Activated CD8-positive, alpha-beta memory T cell treated with anti-CD3 and anti-CD28 coated beads for 48 hours (primary cell): ENCODE measurements at places on chromosomes 11 and 22.

DNA sequence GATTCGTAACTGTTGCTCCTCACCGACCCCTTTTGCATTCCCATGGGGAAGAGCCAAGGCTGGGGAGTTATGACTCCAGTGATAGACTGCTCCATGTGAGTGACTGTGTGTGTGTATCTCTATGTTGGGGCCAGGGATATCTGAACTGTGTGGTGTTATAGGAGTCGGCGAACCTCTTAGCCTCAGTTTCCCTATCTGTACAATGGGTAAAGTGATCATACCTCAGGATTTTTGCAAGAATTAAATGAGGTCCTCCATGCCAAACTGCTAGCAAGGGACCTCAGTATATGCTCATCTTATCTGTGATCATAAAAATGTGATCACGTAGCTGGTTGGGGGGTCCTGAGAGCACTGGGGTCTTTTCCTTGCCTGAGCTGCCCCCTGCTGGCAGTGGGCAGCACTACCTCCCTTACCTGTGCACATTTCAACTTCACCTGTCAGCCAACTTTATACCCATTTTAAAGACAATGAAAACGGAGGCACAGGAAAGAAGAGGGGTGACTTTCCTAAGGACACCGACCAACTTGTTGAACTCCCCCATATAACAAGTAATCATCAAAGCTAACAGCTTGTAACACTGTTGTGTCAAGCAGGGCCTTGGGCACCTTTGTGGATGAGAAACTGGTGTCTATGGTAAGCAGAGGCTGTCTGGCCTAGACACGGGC, 1.4 kb upstream of the DPP3 start:
- DNase-seq: no peak

DNA sequence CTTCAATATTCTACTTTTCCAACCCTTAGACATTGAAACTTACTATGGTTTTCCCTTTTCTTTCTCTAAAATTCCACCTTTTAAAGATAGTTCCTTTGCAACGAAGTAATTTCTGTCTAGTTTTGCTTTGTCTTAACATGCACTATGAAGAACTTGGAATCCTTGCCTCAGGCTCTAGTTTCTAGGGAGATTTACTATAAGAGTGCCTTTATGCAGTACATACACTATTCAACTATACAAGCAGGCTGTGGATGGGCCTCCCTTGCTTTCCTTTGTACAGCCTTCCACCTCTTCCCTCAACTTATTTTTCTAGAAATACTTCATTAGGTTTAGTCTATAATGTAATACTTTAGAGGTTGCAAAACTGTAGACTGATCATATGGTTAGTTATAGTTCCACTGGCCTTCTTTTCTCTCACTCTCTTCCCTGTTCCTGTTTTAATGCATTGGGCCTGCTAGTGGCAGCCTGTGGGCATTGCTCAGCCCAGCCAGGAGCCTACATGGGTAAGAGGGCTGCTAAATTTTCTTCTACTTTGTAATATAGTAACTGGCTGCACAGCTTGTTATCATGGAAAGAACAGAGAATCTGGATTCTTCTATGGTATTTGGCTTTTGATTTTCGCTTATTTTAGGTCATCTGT, 100.2 kb downstream of the C11orf87 start:
- no peak for DNase-seq

DNA sequence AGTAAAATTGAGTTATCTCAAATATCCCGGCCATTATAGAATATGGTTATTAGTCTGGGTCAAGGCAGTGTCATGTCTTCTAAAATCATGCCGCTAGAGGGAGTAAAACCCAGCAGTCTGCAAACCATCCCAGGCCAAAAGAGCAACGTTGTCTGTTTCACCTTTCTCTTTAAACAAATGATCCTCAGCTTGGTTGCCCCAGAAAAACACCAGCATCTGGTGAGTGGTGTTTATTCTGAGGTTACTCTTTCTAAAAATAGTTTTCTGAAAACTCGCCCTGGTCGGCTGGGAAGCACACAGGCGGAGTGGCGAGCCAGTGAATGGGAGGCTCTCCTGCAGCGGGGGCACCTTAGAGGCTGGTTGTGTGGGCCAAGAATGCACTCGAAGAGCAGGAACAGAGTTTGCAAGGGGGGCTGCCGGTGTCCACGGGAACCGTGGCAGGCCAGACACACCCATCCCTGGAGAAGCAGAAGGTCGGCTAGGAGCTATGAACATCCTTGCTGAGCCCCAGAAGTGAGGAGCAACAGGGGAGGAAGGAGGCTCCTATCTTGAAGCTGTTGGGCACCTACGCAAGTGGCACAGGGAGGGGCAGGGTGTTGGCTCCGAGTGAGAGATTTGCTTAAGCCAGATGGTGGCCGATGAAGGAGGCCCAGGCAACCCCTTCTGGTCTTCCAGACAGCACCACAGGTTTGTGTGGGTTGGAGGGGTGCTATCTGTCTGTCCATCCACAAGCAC, 297.1 kb downstream of the ETS1 start:
- DNase-seq: peak; percentile 60

GRCh38 chr11:69321877-69322361, 28.0 kb downstream of the MYEOV start:
- no peak for DNase-seq

GRCh38 chr11:89235083-89235482, 57.4 kb downstream of the TYR start:
- no peak for DNase-seq

- no peak for DNase-seq
These were observed 32.5 kb upstream of the ATXN10 start for GRCh38 chr22:45638834-45639746.

GRCh38 chr22:29129808-29130140, 56.9 kb downstream of the KREMEN1 start:
- no peak for DNase-seq

DNA sequence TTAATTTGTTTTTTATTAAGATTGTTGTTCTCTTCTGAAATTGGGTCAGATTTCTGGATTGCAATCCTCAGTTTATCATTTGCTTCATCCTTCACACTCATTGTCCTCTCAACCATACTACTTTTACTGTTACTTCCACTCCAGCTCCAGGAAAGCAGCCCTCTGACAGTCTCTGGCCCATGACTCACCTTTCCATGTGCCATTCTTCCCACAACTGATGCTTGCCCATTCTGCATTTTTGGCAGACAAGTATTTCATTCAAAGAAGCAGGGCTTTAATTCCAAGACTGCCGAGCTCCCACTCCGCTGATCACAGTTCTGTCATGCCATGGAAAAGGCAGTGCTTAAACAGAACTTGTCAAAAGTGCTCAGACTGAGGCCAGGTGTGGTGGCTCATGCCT, 139.2 kb downstream of the WNT11 start:
- no peak for DNase-seq

GRCh38 chr11:130831976-130832375, 84.3 kb downstream of the SNX19 start:
- no peak for DNase-seq

DNA sequence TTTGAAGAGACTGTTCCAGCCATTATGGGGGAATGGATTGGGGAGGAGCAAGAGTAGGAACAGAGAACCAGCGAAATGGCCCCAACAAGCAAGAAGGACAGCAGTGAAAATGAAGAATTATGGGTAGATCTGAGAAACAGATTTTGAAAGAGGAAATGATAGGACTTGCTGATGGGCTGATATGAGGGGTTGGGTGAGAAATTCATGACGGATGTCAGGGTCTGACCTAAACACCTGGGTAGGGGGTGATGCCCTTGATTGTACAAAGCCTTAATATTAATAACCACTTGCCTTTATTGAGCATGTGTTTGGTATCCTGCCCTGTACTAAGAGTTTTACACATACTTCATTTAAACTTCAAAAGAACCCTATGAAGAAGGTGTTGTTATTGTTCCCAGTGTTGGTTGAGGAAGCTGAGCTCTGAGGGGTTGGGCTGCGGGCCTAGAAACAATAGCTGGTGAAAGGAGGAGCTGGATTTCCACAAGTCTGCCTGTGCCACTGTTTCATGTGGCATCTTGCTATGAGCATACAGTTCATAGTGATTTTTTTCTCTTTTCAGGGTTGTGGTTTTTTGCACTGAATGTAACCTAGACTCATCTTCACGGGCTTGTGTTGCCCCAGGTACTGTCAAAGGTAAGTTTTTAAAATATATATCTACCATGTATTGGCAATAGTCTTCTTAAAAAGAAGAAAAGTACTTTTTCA, 61.1 kb upstream of the TNRC6B start:
- no peak for DNase-seq

DNA sequence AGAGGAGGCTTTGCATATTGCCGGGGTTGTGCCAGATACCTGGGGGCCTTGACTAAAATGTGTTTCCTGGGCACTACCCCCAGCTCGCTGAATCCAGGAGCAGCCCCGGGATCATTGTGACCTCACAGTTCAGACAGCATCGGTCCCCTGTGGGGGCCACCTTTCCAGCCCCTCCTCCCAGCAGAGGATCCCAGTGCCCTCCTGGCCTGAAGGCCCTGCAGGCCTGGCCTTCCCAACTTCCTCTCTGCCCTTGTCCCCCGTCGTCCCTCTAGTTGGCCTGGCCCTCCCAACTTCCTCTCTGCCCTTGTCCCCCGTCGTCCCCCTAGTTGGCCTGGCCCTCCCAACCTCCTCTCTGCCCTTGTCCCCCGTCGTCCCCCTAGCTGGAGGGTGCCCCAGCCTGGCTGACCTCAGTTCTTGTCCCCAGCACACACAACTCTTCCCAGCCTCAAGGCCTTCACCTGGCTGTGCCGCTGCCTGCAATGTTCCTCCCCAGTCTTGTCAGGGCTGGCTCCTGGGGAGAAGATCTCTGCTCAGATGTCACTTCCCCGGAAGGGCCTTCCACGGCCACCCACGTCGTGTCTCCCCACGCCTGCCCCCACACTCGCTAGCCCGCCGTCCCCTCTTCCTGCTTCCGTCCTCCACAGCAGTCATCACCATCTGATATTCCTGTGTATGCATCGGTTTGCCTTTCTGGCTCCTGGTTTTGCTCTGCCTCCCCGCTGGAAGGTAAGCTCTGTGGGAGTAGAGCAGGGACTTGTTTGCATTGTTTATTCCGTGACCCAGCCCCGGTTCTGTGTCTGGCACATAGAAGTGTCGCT, 12.6 kb upstream of the ANO1 start:
- no peak for DNase-seq

DNA sequence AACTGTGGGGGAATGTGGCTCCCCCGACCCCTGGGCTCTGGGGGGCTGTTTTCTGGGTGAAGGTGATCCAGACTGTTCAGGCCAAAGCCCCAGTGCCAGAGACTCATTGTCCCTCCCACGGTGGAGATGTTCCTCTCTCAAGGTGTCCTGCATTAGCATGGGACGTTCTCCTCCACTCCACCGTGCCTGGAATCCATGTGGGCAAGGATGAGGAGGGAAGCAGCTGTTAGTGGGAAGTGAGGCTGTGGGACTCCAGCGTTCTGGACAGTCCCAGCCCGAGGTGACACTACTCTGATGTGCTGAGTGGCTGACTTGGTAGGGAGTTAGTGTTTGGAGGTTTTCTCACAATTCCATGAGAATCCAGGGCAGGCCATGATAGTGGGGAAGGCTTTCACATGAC, 31.4 kb upstream of the CLDN5 start:
- no peak for DNase-seq

GRCh38 chr22:17540481-17540880, 22.8 kb upstream of the SLC25A18 start:
- DNase-seq: no peak

- no peak for DNase-seq
These were observed 23.0 kb downstream of the CD5 start for GRCh38 chr11:61125310-61125684.

DNA sequence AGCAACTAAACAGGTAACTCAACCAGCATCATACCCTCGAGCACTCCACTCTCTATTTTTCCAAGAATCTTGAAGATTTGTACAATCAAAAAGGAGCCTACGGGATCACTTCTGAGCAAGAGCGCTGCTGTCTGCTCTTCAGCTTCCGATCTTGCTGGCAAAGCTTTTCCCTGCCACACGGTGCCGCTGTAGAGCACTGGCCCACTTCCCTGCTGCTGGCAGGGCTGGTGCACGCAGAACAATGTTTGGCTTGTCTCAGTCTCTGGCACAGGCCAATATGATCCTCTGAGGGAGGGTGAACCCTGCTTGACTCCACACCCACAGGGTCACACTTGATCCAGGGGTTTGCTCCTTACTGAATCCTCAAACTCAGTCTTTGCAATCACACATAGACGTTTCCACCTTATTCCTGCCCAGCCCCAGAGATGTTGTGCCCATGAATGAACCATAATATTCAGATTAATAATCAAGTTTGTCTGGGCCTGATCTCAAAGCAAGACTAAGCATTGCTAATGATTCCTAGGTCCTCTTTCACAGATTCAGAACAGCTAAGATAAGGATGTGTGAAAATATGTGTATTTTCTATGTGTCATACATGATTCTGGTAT, 536.6 kb downstream of the SOX6 start:
- DNase-seq: no peak

GRCh38 chr22:44261861-44262595, 50.7 kb downstream of the SHISAL1 start:
- DNase-seq: no peak

- DNase-seq: no peak
These were observed 12.7 kb downstream of the TMEM45B start for GRCh38 chr11:129828301-129828836.

- peak; percentile 86 for DNase-seq
These were observed 2.5 kb downstream of the CPT1A start for GRCh38 chr11:68839054-68839865.

DNA sequence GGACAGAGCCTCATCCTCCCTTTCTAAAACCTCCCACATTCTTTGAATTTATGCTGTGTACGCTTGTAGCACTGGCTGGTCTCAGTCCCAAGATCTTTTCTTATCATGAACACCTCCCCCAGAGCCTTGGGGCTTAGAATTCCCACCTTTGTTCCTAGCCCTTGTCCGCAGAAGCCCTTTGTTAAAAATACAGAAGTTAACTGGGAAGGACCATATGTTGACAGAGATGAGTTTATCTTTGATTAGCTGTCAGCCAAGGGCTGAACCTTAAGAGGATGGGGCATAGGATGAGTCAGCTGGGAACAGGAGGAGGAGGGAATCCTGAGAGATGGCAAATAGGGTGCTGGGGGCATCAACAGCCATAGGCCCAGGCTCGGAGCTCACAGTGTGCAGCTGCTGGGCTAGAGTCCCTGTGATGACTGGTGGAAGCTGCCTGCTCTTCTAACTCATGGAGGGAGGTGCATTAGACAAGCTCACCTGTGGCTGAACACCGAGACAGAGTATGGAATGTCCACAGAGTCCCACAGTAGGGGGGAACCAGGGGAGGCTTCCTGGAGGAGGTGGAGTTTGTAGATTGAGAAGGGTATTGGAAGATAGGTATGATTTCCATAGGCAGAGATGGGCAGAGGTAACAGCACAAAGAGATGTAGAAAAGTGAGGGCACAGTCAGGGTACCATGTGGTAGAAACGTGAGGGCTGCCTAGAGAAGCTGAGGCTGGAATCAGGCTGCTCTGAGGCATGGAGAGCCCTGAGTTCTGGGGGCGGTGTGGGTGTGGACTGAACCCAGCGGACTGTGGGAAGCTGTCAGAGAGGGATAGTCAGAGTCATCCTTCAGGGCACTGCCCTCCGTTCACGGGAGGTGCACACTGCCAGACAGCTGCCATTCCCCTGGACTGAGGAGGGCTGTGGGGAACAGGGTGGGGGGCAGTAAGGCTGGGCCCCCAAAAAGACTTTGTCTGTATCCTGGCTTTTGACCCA, 9.9 kb downstream of the MICAL2 start:
- DNase-seq: no peak

GRCh38 chr11:48054994-48055291, 74.6 kb downstream of the PTPRJ start:
- no peak for DNase-seq
